Stimulated activated CD8-positive, alpha-beta memory T cell treated with anti-CD3 and anti-CD28 coated beads, Interleukin-15, amount 100 ng/mL, for 4 hours (primary cell): ENCODE measurements at places on chromosomes 6 and 20.

- DNase-seq: no peak
These were observed 969.9 kb upstream of the EPHA7 start for GRCh38 chr6:94389218-94389617.

DNA sequence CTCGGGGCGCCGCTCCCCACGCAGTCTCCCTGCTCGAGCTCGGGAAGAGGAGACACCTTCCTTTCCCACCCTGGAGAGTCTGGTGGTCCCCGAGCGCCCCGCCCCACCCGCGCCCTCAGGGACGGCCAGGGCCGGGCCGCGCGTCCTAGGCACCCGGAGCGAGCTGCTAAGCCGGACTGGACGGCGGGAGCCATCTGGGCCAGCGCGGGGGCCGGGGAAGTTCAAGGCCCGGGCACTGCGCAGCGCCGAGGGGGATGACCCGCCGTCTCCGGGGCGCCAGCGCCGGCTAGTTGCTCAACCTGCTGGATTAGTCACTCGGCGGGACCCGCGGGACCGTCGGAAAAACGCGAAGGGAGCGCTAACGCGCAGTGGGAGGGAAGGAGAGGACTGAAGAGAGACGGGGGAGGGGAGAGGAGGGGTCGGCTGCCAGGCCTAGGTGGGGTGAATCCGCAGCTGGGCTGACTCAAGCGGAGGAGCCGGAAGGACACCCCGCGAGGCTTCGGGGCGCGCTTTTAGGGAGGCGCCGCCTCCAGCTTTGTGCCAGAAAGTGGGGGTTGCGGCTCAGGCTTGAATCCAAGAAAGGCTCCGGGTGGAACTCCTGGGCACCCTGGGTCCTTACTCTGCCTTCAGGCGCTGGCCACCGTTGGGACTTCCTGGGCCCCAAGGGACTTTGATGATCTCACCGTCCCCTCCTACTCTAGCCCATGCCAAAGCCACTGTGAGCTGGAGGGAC is 75.7 kb upstream of the FOXP4 start:
- DNase-seq: no peak

- no peak for DNase-seq
These were observed 42.4 kb downstream of the LCA5 start for GRCh38 chr6:79494841-79495240.

DNA sequence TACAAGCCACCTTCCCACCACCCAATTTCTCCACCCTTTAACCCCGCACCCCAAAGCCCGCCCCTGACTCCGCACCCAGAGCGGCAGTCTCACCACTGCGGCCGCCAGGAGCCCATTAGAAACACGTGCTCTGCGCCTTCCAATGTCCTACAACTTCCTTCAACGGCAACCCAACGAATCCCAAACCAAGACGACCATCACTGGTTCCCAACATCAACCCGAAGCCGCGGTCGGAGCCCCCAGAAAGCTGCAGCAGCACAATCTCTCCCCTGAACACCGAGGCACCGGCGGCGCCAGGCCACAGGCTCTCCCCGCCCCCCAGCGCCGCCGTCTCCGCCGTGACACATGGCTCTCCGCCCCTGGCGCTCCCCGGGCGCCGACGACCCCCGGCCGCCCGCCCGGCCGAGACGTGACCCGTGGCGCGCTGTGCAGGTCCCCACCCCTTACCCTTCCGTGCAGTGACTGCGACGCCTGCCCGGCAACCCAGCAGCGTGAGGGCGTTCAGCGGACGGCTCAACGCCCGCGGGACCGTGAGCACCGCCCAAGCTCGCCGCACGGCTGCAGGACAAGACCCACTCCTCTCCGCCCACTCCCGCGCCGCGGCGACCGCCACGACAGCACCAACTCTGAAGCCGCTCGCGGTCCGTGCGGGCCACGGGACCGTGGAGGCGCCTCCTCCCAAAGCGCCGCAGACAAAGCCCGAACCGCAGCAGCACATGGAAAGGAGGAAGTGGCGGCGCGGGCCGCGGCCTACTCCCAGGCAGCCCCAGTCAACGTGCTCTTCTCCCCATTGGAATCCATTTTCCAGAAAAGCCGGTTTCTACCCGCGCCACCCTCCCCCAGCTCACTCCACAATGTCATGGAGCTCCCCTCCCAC is 551 bp downstream of the SYNCRIP start:
- peak; percentile 23 for DNase-seq

DNA sequence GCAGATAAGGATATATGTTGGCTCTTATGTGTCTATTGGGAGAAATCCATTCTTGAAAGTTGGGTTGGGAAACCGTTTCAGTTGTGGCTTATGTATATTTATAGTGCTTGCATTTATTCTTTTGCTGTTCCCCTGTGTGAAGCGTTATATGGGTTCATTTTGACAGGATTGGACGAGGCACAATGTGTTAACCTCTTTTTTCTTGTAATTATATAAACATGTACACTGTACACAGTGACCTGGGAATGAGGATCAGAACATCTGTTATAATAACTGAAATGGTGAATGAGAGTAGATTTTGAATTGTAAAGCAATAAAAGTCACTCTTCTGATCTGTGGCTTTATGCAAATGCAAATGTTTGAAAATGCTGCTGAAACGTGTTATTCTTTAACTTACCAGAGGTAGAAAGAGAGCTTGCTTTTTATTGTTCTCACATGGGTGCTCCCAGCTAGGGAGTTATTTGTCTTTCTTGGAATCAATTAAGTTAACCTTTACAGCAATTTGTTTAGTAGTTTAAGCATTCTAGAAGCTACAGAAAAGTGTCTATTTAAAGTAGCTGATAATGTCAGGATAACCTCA is 213.7 kb downstream of the GRIK2 start:
- DNase-seq: no peak

GRCh38 chr20:49868538-49868937 is 46.8 kb downstream of the SPATA2 start:
- DNase-seq: no peak

GRCh38 chr6:75202676-75203131 is 3.1 kb downstream of the COL12A1 start:
- DNase-seq: no peak

DNA sequence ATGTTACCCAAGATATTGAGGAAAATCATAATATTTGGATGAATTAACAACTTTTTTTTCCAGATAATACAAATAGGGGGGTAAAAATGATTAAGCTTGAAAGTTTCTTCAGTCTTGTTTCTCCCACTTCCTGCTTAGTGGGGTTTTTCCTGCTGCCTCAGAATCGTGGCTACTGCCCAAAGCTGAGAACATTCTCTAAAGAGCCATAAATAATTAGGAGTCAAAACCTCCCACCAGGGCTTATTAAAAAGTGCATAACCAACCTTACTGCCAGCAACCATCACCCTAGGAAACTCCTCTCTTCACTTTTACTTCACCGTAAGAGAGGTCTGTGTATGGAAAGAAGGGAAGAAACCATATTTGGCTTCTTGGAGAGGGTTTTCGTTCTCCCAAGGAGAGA is 9.0 kb upstream of the LCA5 start:
- DNase-seq: no peak

GRCh38 chr20:58024241-58024721 is 204.2 kb downstream of the ANKRD60 start:
- no peak for DNase-seq

- DNase-seq: no peak
These were observed 210.4 kb upstream of the RNF24 start for GRCh38 chr20:4225745-4226144.

DNA sequence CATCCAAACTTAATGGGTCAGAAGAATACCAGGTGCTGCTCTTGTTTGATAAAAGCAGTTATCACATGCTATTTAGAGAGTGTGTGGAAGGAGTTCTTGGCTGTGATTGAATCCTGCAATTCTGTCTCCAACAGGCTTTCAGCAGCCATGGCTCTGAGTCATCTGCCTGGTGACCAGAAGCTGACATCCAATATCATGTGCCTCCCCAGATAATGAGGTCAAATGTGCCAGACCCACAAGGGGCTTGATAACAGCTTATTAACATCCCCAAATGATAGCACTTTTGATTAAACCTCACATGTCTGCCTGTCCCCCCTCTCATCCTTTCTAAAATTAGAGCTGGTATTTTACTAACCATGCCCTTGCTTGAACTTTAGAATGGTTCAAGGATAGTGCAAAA is 175.7 kb upstream of the PLN start:
- no peak for DNase-seq

DNA sequence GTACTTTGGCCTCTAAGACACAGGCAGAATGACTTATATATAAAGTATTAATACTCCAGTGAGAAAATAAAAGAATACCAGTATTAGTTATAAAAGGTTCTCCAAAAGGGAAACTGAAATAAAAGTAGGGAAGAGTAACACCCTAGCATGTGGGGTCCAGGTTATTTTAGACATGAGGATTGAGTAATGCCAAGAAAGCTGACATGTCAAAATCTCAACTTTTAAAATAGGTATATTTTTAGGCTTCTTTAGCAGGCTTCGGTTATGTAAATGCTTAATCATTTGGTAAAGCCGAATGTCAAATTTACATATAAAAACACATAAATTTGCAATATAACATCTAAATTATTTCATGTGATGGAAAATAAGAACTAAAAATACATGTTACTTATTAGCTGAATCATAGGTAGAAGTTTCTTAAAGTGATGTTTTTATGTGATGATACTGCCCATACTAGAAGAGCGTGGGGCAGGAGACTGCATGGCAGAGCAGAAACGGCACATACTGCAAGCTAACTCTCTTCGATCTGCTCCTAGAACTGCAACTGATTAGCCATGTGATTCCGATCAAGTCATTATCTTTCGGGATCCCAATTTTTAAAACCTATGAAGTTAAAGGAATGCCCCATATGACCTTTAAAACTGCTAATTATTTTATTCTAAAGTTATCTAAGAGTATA is 129.4 kb upstream of the DST start:
- DNase-seq: no peak
